ENCODE measurements at places on chromosomes 2 and 18. TPM values are rescaled to one million over a fixed set of nuclear protein-coding genes. Genes with fewer than 3 reads are reported as not detected.

AMER3 gene
- total RNA-seq, result 0.03 TPM

DNA sequence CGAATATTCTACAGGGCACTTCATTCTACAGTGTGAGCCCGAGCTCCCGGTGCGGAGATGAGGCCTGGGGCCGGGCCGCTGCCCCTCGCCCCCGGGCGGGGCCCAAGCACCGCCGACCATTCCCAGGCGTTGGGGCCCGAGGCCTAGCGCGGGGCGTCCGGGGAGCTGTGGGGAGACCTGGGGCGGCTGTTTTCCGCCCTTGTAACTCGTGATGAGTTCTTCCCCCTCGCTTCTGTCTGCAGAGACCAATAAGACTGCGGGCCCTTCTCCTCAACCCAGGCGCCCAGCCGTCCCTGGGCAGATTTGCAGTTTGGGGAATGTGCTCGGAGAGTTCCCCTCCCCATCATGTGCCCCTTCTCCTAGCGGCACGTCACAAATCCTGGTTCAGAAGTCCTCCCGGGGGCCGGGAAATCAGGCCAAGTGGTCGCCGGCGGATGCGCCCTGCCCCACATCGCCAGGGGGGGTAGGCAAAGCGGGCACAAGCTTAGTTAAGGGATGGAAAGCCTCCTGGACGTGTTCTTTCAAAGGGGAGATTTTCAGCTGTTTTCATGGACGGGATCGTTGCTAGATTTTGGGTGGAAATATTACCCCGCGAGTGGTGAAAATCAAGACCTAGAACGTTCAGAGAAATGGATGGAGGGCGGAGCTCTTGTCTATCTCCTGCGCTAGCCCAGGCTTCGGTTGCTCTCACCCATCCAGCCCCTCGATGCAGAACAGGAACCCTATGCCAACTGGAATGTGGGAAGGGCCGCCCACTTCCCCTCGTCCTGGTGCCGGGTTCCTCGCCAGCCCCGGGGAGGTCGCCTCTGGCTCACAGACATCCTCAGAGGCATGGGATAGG, 18.8 kb upstream of the HAAO start:
- DNase-seq, result peak; percentile 50

DNA sequence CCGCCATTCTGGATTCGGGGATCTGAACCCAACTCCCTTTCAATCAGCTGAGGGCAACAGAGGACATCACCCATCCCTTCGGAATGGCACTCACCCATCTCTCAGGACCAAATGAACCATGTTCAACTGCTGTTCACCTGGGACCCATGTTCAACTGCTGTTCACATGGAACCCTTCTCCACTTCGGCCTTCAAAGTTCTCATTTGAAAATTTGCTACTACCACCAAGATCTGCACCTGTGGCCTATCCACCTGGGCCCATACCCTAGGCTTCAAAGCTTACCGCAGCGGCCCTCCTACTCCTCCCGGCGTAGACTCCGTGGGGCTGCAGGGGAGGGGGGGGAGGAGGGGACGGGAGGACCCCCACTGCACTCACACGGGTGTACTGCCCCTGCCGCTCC, 119.2 kb upstream of the ANKRD30BL start:
- DNase-seq, result no peak

DNA sequence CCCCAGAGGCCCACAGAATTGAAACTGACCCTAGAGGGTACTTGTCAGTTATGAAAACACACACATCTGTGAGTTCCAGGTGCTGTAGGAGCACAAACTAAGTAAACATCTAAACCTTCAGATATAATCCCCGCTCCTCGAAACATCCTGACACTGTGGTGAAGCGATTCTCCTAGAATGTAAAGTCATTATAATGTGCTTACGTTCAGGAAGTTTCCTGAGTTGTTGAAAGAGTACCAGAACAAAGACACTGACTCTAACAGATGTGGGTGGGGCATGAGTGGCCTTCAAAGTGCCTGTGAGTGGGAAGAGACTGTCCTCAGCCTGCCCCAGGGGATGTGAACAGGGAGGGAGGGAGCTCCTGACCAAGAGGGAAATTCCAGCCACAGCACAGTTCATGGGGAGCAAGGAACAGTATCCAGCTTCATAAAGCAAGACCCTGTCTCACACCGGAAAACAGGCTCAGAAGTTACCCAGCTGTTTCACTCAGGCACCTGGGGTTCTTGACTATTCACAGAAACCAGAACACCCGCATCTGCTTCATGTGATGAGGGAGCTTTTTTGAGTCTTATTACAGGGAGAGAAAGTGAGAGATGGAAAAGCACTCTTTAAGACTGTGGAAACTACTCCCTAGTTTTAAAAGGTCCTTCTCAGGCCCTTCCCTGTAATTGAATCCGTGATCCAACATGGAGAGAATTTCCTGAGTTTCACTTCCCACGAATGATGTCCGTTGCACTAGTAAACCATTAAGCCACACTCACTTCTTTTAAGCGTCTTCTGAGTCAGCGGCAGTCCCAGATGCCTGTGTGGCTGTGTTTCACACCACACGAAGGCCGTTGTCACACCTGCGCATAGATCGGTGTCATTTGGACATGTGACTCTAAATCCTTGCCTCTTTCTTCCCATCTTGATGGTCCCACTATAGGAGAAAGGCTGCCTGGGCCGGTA, 88.6 kb upstream of the EML6 start:
- no peak for DNase-seq

DNA sequence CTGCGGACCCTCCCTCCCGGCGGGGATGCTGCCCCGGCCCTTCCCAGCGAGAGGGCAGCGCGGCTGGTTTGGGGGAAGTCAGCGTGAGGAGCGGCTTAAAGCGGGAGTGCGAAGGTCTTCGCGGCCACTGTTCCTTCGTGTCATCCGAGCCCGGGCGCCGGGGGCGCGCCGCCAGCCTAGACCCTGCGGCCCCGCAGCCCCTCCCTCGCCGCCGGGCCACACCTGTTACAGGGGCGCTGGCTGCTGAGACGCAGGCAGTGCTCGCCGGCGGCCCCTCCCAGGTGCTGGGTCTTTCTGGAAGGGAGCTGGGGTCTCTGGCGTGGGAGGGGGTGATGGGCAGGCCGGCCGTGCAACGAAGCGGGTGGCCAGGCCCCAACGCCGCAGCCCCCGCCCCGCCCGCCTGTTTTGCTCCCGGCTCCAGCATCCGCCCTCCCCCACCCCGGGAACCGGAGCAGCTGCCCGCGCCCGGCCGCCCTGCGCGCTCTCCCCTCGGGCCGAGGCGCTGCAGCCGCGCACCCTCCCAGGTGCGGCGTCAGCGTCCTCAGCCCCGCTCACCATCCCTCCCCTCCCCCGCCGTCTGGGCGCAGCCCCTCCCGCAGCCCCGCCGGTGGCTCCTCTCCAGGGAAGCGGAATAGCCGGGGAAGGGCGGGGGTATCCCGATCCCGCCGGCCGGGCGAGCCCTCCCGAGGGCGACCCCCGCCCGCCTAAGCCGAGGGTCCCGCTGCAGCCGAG, 727 bp downstream of the KIF1A start:
- no peak for DNase-seq

GRCh38 chr18:62617793-62618591, 95.2 kb downstream of the ZCCHC2 start:
- DNase-seq, result no peak

All from mucosa of gallbladder (tissue), 1 donor.